ENCODE measurements at places on chromosomes 5 and 9. TPM values are rescaled to one million over a fixed set of nuclear protein-coding genes. Genes with fewer than 3 reads are reported as not detected.
A peak's percentile ranks its signal among the peaks of the same experiment; 100 is the strongest.

DNA sequence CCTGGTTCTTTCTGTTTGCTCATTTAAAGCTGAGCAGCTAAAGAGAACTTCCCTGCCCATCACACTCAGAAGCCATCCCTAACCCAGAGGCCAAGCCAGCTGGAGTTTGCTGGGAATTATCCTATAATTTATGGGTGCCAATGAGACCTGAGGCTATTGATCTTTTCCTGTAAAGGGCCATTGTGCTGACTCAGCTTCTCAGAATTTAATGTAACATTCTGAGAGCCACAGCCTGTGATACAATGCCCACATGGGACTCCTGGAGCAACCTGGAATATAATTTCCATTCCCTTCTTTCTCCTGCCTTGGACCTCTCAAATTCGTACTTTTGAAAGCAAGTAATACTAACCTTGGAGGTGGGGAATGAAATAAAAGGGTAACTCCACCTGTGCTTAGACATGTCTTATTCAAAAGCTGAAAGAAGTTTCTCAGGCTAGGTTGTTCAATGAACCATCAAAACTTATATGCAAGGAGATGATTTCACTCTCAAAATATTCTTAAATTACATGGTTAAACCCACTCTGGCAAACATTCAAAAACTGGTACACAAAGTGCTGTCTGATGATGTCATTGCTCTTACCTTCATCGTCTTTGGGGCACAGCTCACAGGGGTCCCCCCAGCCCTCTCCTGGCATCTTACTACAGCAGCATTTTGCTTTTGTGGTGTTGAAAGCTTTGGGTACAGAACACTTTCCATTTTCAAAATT lies 206.7 kb downstream of the SLC12A2 start:
- DNase-seq: no peak

GRCh38 chr5:72388646-72389045 lies 68.5 kb downstream of the PTCD2 start:
- DNase-seq: no peak

OBP2B gene
- total RNA-seq: not detected

REEP2 gene
- 3.4 TPM for total RNA-seq

DNA sequence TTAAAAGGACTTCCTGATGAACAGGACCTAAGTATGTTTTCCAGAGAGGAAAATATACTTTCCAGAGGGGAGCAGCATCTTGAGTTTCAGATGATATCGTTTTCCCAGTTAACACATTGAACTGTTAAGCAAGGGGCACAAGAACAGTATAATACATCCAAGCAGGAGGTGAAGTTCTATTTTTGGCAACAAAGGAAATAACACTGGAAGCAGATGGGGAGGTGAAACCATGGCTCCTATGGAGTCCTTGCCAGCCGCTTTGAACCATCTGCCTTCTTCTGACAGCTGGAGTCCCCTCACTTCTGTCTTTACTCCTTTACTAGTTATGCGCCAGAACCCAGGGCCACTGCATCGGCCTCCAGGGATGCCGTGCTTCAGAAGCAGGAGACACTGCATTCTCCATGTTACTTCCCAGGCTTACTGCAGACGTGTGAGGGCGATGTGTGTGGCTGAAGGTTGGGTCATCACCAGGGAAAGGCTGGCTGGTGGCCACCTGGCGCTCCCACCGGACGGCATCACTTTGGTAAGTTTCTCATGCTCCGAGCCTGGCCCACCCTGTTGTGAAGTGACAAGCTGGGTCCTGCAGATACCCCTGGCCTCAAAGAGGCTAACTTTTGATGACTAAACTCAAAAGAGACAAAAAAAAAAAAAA lies 77.8 kb downstream of the TTLL11 start:
- no peak for DNase-seq

TAF11L11 gene
- not detected for total RNA-seq

FBXL7 gene
- 27.3 TPM for total RNA-seq

CEL gene
- total RNA-seq: 2.9 TPM

- DNase-seq: no peak
Observed at GRCh38 chr9:81028504-81028903, 660.8 kb downstream of the TLE1 start.

GRCh38 chr5:53552561-53552960 lies 7.9 kb upstream of the NDUFS4 start:
- no peak for DNase-seq

DNA sequence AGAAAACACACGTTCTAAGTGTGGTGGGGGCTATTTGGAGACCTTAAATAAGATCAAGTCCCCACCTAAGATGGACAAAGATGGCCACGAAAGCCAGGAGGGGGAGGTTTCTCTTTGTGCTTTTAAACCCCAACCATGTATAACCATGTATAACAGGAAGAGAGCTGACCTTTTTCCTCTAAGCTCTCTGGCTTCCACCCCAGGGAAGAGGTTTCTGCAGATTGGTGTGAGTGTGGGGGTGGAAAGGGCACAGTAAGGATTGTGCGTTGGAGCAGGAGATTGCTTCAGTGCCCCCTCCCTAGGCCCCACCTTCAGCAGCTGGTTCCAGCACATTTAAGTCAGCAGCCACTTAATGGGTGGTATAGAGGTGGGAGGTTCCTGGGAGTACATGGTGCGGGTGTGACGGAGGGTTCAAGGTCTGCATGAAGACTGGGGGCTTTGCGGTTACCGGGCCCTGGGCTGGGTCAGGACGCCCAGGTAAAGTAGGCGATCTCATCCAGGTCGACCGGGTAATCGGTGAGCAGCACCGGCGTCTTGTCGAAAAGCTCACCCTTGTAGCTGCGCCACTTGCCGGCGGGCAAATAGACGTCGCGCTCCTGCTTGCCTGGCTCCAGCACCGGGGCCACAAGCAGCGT lies 6.2 kb downstream of the MYORG start:
- no peak for DNase-seq

- DNase-seq: peak; percentile 78
Observed at GRCh38 chr5:150350524-150351344, 6.8 kb upstream of the TCOF1 start.

DNA sequence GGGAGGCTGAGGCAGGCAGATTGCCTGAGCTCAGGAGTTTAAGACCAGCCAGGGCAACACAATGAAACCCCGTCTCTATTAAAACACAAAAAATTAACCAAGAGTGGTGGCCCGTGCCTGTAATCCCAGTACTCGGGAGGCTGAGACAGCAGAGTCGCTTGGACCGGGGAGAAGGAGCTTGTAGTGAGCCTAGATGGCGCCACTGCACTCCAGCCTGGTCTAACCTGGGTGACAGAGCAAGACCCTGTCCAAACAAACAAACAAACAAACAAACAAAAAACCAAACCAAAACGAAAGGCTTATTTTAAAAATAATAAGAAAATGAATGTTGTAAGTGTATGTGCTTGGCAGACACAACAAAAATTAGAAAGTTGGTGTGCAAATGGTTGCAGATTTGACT lies 536.3 kb upstream of the PTPRD start:
- DNase-seq: no peak

SKP1 gene
- total RNA-seq: 459 TPM

POLR3G gene
- 0.51 TPM for total RNA-seq

DNA sequence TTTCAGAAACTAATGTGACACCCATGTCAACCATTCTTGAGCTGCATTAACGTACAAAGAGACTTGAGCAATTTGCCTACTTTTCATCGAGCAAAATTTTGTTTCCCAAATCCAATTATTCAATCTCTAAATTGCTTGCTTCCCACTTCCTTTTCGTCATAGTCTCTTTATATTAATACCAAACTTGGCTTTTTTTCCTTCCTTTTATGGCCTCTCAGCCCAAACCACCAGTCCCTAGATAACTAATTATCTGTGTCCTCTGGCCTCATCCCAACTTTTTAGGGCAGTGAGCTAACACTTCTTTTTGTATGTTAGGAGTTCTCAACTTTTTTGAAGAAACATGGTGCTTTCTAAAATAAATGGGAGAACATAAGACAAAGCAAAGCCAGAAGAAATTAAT lies 155.5 kb upstream of the S1PR3 start:
- no peak for DNase-seq

GRCh38 chr5:76278261-76278789 lies 124.8 kb upstream of the IQGAP2 start:
- no peak for DNase-seq

- no peak for DNase-seq
Observed at GRCh38 chr5:113264046-113264445, 170.7 kb downstream of the TSSK1B start.

- DNase-seq: no peak
Observed at GRCh38 chr5:56361398-56361797, 128.3 kb upstream of the ANKRD55 start.

DNA sequence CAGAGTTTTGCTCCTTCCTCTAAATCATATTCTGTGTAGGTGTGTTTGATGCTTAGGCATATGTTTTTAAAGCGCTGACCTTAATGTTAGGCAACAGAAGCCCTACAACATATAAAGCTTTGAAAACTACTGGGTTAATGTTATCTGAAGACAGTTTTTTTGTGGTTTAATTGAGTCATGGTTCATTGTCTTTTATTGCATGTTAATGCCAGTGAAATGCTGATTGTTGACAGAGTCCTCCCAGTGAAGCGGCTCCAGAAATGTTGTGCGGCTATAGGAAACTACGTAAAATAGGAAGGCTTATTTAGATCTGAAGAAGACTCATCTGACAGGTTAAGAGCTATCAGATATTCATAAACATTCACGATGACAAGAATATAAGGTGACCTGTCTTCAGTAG lies 424.6 kb downstream of the CCDC171 start:
- DNase-seq: no peak

- no peak for DNase-seq
Observed at GRCh38 chr9:34823778-34824177, 113.8 kb upstream of the CCL21 start.

- no peak for DNase-seq
Observed at GRCh38 chr5:103255691-103256090, 2.9 kb upstream of the MACIR start.

GPR150 gene
- not detected for total RNA-seq

GRCh38 chr5:113922343-113922742 lies 408.8 kb downstream of the YTHDC2 start:
- DNase-seq: no peak

PDGFRB gene
- total RNA-seq: 112 TPM

DNA sequence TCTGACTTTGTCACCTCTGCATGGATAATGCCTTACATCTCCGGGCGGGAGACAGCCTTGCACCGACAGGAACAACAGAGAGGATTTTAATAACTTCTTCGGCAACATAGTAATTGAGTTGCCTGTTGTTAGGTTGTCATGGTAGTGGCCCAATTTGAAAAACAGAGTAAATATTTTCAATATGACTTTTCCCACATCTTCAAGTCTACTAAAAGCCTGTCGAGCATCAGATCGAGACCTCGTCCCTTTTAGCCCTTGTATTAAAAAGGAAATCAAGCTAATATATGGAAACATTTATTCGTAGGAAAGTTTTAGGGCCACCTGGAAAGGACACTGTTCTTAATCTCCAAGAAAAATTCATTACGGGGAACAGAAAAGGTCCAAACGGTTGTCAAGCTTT lies 70.8 kb upstream of the FCN2 start:
- no peak for DNase-seq

DNA sequence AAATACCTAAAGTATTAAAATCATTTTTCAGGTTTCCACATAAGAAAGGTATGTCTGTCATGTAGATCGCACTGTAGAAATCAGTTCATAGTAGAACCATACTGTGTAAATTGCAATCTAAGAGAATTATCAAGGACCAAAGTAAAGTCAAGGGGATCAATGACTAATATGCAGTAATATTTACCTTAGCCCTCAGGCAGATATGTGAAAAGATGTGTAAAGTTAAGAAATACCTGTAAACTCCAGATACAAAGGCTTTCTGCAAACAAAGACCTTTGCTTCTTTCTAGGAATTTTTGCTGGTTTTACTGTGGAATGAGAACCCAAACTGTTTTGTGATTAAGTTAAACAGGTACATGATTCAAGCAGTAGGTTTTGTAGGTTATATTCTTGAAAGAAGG lies 11.6 kb downstream of the POLK start:
- DNase-seq: no peak

- peak; percentile 46 for DNase-seq
Observed at GRCh38 chr5:96614110-96614691, 48.0 kb upstream of the CAST start.

ZNF883 gene
- 1.5 TPM for total RNA-seq

DNA sequence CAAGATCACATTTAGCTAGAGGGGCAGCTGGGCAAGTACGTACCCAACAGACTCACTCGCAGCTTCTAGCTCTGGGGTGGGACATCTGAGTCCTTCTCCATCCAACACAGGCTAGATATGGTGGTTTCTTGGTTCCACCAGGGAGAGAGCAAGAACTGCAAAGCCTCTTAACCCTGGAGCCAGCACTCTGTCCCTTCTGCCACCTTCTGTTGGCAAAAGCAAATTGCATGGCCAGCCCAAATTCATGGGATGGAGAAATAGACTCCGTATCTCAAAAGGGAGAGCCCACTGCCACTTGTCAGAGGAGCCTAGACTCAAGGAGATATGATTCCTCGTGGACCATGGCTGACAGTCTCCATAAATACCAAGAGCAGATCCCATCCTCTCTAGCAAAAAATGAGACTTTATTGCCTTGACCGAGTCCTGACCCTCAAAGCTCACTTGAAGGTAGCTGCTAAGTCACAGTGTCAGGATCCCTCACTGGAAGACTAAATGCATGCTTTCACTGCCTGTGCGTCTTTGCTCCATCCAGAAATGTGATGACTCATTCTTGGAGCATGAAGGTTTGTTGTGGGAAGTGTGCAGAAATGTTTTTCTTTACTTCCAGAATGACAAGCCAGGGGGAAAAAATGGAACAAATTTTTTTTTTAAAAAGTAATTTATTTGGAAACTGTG lies 28.8 kb upstream of the ROR2 start:
- DNase-seq: no peak

SV2C gene
- total RNA-seq: not detected

- DNase-seq: peak; percentile 26
Observed at GRCh38 chr9:95081998-95082397, 235.5 kb downstream of the FANCC start.

DNA sequence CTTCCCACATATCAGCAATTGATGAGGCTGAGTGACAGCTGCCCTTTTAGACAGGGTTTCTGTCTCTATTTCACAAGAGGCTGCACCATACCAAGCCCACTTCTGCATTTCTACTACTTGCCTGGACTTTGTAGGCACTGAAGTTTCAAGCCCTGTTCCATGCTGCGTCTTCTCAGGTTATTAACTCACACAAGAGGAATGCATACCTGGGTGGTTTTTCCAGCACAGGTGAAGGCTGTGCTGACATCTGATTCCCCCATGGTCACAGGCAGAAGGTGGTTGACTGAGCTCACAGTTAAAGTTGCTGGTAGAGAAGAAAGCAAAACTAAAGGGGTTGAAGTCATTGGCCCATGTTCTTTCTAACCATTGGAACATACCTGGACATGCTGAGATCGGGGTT lies 86.6 kb downstream of the MAMDC2 start:
- no peak for DNase-seq

GRCh38 chr9:1009101-1009707 lies 32.7 kb downstream of the DMRT3 start:
- DNase-seq: peak; percentile 61

ADAMTSL1 gene
- total RNA-seq: 4.7 TPM

Data from heart left ventricle (tissue), 16 donors.